Lung microvascular endothelial cell (primary cell): ENCODE measurements at places on chromosomes 12 and 14. TPM values are rescaled to one million over a fixed set of nuclear protein-coding genes. Genes with fewer than 3 reads are reported as not detected.
A peak's percentile ranks its signal among the peaks of the same experiment; 100 is the strongest.

DNA sequence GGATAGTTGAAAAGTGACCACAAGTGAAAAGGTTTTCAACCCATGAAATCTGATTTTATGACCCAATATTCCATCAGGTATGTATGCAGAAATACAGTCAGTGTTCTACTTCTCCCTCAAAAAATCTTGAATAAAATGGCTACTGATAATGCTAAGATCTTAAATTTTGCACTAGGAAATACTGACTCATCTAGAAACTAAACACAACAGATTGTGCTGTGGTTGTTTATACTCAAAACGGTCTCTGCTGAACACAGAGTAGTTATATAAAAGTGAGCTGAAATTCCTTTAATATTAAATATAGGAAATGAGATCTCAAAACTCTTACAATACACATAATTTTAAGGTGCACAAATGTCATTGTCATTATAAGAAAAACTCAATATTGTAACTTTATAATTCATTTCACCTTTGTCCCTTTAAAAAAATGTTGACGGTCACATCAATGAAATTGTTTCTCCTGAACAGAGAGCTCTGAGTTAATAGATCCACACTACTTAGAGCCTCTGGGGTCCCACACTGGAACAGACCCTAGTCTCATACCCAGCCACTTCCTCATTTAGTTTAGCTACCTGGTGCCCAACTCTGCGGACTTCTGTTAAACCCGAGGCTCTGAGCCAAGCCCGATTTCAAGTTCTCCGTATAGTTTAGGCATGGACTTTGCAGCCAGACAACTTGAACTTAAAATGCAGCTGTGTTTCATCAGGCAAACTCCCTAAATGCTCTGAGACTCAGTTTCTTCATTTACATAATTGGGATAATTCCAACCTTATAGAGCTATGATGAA lies 9.3 kb downstream of the COCH start:
- DNase-seq, result peak; percentile 7

DNA sequence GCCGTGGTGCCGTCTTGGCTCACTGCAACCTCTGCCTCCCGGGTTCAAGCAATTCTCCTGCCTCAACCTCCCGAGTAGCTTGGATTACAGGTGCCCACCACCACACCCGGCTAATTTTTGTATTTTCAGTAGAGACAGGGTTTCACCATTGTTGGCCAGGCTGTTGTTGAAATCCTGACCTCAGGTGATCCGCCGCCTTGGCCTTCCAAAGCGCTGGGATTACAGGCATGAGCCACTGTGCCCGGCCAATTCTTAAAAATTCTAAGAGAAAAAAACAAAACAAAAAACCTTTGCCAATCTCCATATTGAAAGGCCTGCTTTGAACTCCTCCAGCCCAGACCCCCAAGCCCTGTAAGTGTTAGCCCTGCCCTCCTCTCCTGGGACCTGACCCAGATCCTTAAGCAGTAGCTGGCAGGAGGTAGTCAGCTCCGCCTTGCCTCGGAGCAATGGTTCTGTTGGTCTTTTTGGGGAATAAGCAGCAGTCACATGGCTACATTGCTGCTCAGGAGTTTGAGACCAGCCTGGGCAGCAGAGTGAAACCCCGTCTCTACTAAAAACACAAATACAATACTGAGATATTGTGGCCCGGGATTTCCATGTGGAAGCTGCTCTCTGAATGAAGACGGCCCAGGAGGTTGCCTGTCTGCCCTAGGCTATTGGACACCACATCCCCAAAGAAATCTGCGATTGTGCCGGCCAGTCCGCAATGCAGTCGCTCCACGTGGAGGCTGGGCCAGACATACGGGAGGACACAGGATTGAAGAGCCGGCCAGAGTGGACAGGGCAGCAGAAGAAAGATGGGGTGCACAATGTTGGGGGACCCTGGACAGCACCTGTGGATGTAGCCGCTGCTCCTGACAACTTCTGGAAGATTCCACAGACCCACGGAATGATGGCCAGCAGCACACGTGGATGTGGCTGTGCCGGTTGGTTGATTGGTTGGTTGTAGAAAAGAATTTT lies 28.8 kb upstream of the BEGAIN start:
- no peak for DNase-seq

GRCh38 chr12:49537752-49538509 lies 899 bp upstream of the KCNH3 start:
- no peak for DNase-seq

DNA sequence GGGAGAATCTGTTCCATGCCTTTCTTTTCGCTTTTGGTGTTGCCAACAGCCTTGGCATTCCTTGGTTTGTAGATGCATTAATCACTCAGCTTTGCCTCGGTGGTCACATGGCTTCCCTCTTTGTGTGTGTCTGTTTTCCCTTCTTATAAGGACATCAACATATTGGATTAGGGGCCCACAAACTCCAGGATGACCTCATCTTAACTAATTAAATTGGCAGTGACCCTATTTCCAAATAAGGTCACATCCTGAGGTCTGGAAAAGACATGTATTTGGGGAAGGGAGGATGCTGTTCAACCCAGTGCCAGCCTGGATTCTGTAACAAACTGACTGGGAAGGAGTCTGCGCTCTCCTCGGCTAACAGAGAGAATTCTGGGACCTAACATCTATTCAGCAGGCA lies 365.7 kb upstream of the FKBP4 start:
- DNase-seq, result no peak

DNA sequence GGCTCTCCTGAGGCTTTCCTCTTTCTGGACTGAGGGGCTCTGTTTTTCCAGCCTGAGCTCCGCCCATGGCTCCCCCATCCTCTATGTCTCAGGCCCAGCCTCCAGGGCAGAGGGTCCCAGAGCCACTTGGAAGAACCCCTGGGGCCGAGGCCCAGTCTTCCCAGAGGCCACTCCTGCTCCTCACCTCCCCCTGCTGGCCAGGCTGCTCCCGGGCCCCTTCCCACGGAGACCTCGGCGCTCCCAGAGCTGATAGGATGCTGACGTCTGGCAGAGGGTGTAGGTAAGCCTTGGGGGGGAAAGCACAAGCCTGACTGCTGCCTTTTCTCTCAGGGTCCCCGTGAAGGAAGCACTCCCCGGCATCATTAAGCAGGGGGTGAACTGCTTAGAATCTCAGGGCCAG lies 51.4 kb downstream of the ERH start:
- peak; percentile 48 for DNase-seq

GRCh38 chr12:124776125-124776513 lies 87.5 kb downstream of the SCARB1 start:
- DNase-seq, result no peak

- DNase-seq, result no peak
Measured at GRCh38 chr12:131137009-131137835, 183.5 kb downstream of the ADGRD1 start.

The UNC79 gene
- under 0.01 TPM in 1 of 2 replicates, not detected in the other for total RNA-seq
